ENCODE measurements at places on chromosomes 5 and 9. TPM values are rescaled to one million over a fixed set of nuclear protein-coding genes. Genes with fewer than 3 reads are reported as not detected.

Gene TDRD7
- polyA plus RNA-seq: 23.0 TPM

DNA sequence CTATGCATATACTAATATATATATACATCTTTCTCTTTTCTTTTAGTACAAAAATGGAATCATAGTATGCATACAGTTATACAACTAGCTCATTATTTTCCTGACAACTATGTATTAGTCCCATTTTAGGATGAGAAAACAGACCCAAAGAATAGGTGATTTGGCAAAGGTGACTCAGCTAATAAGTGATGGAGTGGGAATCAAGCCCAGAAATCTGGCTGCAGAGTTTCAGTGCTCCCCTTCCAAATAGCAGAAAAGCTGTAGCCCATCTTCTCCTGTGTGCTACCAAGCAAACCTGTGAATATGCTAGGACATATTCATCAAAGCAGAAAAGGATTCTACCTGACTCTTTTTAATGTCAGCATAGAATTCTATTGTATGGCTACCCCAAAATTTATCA is 114.7 kb downstream of the ARL15 start:
- DNase-seq: no peak

DNA sequence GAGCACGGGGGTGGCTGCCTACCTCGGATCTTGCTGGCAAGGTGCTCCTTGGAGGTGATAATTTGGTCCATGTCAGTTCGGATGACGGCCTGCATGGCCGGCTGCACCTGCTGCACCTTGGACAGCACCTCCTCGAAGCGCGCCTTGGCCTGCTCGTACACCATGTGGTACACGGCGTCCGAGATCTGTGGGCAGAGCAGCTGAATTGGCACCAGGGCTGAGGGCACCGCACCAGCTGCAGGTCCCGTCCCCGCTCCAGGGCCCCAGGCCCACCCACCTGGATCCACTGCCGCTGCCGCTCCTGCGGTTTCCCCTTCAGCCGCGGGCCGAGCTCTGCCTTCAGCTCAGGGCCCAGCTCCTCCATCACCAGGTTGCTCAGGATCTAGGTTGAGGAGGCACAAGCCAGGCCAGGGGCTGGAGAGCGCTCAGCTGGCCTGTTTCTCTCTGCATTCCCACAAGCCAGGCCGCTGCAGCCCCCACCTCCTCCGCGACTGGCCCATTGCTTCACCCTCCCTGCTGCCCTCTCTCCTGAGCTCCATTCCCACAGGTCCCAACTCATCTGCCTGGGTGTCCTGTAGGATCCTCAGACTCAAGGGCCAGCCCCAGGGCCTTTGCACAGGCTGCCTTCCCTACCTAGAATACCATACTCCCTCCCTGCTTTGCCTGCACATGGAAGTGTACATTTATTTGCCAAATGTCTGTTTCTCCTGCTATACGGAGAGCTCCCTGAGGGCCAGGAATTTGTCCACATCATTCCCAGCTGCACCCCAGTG is 65.7 kb downstream of the LRSAM1 start:
- DNase-seq: no peak

Gene PGM5
- polyA plus RNA-seq: 26.4 TPM

GRCh38 chr5:164191240-164191639 is 685.8 kb downstream of the MAT2B start:
- peak; percentile 86 for DNase-seq

- no peak for DNase-seq
Measured at GRCh38 chr5:170411100-170411499, 21.9 kb upstream of the KCNMB1 start.

Gene RNF208
- polyA plus RNA-seq: 11.0 TPM

Gene RHOBTB3
- polyA plus RNA-seq: 47.5 TPM

Gene CDO1
- polyA plus RNA-seq: 5.7 TPM

Gene OGN
- 184 TPM for polyA plus RNA-seq

Gene SMIM33
- not detected for polyA plus RNA-seq

Gene LPAR1
- polyA plus RNA-seq: 22.4 TPM

GRCh38 chr5:134143431-134143830 is 28.9 kb downstream of the TCF7 start:
- DNase-seq: no peak

DNA sequence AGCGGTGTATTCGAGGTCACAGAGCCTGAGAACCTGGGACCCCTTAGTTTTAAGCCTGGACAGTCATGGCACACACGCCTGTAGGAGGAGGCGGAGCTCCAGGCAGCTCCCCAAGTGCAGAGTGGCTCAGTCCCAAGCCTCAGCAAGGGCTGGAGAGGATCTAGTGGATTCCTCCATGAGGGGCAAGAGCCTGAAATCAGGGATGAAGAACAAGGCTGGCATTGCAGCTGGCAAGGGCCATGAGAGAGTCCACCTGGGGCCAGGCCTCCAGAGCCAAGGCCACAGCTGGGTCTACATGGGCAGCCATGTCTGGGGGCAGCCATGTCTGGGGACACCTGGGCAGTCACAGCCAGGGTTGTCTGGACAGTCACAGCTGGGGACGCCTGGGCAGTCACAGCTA is 21.9 kb downstream of the ADAMTSL2 start:
- no peak for DNase-seq

DNA sequence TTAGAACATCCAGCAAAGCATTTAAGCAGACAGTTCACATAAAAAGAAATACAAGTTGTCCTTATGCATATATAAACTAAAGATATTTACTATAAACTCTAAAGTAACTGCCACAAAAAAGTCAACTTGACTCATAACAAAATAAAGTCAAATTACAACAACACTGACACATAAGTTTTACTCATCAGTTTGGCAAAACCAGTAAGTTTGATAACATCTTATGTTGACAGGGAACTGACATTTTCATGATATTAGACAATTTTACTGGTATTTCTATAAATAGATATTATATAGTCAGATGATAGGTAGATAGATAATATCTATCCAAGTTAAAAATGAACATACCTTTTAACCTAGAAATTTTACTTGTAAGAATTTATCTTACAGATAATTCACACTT is 9.9 kb upstream of the TSLP start:
- DNase-seq: no peak

DNA sequence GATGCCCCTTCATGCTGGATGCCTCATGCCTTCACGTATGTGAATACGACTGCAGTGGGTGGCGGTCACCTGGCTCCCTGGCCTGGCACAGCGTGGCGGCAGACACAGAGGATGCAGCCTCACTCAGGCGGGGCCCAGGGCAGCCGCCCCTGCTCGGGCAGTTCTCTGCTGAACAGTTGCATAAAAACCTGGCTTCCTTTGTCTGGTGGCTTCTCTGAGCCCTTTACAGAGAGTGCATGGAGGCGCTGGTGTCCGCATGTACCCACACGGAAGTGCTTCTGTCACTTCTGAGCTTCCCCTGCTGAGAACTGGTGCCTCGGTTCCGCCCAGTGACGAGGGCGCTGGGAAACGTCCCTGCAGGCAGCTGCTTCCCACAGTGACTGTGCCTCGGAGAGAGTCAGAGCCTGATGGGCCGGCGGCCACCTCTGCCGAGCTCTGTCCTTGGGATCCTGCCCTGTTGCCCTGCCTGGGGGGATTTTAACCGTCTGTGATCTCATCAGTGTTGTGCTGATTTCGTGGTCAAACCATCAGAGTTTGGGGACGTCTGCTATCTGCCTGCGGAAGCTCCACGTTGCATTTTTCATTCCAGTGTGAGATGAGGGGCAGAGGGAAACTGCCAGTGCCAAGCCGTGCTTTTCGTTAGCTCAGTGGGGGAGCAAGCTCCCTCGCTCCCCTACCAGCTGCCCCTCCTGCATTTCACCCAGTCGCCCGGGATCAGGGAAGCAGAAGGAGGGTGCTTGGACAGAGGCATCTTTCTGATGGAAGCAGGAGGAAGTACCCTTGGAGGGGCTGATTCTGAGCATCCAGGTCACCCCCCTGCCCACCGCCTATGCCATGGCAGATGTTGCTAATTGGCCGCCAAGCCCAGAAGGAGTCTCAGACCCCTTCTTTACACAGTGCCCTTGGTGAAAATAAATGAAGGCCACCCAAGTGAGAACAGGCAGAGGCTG is 153.0 kb upstream of the COL5A1 start:
- DNase-seq: no peak

GRCh38 chr9:136057236-136058081 is 37.6 kb downstream of the NACC2 start:
- DNase-seq: no peak

DNA sequence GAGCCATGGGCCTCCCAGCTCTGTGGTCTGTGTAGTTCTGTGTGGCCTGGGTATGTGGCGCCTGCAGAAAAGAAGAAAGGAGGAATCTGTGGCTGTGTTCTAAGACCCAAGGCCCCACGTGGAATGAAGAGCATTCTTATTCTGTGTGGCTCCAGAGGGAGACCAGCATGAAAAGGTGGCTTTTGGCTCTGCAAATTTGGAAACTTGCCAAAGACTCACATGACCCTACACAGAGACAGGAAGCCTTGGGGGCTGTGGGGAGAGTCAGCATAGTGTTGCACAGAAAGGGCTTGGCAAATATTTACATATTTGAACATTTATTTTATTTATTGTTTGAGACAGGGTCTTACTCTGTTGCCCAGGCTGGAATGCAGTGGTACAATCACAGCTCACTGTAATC is 193.3 kb downstream of the TMEM38B start:
- DNase-seq: no peak

DNA sequence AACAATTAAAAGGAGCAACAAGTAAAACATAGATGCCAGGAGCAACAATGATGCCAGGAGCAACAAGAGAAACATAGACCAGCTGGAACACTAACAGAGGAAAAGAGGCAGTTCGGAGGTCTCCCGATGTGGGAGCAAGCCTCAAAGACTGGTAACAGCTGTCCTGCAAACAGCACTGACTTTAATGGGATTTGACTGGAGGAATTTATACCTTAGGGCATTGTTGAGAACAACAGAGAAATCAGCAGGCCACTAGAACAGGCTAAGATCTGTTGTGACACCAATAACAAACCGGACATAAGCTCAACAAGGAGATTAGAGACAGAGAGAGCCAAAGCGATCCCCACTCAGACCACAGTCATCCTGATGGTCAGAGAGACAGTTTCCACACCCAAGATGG is 11.8 kb upstream of the SYK start:
- no peak for DNase-seq

- no peak for DNase-seq
Measured at GRCh38 chr9:26612211-26612610, 280.4 kb downstream of the CAAP1 start.

DNA sequence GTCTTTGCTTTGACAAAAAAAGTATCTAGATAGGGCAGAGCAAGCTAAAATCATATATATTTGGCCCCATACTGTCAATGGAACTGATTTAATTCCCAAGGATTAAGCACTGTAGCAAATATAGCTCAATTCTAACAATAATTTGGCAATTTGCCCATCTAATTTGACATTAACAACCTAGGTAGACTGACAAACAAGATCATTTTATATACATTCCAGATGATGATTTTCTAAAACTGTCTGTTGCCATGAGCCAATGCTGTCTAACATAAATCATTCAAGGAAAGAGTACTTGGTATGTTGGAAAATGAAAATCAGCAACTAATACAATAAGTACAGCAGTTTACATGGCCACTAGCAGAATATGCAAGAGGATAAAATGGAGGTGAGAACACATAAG is 32.1 kb downstream of the MCTP1 start:
- DNase-seq: no peak

DNA sequence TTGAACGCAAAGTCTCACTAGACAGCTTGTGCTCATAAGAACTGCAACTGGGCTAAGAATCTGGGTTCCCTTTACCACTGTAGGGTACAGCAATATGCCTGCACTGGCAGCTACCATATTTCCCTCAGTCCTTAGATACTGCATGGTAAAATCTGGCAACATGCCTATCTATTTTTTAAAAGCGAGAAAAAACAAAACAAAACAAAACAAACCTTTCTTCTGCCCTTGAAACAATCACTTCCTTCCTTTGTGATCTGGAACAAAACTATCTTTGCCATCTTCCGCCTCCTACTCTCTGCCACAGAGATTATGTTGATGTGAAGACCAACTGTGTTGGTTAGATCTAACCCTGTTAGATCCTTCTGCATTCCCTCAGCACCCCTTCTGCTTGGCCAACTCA is 242.9 kb downstream of the EBF1 start:
- no peak for DNase-seq

Gene SLC25A48
- polyA plus RNA-seq: 0.54 TPM

- no peak for DNase-seq
Measured at GRCh38 chr5:107736638-107737037, 65.9 kb upstream of the EFNA5 start.

GRCh38 chr5:6632324-6632887 is 438 bp downstream of the NSUN2 start:
- no peak for DNase-seq

Gene WDR38
- polyA plus RNA-seq: not detected

DNA sequence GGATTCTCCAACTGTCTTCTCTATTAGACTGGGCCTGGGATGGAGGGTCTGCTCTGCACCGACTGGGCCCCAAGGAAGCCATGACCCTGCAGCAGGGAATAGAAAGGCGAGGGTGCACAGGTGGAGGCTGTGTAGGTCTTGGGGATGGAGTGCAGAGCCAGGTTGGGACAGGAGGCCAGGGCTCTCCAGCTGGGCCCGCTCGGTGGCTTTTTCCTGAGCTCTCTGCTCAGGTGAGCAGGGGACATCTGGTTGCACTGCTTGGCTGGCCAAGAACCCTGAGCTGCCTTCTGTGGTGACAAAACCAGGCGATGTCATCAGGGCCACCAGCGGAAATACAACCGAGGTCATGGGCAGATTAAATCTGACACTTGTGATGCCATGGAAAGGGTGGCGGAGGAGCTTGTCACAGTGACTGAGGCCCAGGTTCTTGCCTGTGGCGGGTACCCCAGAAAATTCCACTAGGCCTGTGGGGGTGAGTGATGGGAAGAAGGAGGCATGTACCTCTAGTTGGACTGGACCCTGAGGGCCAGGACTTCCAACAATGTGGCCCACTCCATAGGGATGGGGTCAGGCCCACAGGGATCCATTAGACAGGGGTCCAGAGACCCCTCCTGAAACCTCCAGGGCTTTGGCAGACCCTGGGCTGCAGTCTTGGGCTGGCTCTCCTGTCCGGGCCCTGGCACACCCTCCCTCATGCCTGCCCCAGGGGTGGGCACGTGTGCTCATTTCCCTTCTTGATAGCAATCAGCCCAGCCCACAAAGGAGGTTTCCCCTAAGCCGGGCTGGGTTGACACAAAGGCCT is 4.4 kb upstream of the IL3 start:
- DNase-seq: no peak

GRCh38 chr9:3962971-3963642 is 336.8 kb downstream of the GLIS3 start:
- DNase-seq: no peak

DNA sequence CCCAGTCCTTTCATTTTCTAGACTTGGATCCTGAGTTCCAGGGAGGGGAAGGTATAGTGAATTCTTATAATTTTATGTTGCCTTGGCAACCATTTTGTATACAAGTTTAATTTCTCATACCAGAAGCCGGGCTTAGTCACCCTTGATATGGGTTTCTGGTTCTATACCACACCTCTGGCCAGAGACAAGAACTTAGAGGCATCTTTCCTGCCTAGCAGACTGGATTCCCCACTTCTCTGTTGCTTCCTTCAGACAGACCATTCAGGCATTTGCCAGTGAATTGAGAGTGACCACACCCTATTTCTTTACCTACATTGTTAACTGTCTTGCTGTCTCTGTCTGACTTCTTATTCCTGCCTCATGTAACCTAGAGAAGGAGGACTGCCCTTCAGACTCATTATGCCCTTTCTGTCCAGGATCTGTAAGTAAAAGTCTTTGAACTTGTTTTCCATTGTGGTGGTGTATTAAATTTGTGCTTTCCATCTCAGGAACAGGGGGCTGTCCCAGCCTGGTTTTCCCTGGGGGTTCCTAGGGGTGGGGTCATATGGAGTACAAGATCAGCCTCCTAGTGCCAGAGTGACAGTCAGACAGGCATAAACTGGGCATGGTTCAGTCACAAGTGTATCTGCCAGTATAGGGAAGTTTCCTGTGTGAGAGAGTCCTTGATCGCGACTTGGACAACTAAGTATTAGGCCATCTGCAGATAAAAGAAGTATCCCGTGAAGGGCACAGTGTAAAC is 27.4 kb downstream of the TNFSF8 start:
- peak; percentile 32 for DNase-seq

All from large intestine (tissue), 12 donors.